Hematopoietic multipotent progenitor cell (in vitro differentiated cells): ENCODE measurements at places on chromosomes 4 and X.

- DNase-seq, result no peak
These were observed 189.9 kb downstream of the NWD2 start for GRCh38 chr4:37434469-37434868.

DNA sequence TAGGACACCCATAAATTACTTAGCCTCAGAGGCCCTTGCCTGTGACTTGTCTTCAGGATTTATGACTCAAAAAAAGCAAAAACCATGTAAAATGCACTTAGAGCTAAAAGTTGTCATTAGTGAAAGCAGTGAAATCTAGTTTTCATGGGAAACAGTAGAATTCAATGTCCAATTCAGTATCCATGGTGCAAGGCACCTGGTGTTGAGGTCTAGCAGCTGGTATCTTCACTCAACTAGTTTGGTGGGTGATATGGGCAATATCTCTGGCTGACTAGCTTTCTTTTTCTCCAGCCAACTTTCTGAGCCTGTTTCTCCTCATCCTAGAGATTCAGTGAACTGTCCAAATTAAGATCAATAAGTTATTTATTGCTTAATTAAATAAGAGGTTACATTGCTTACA is 229.8 kb upstream of the NDST4 start:
- no peak for DNase-seq

DNA sequence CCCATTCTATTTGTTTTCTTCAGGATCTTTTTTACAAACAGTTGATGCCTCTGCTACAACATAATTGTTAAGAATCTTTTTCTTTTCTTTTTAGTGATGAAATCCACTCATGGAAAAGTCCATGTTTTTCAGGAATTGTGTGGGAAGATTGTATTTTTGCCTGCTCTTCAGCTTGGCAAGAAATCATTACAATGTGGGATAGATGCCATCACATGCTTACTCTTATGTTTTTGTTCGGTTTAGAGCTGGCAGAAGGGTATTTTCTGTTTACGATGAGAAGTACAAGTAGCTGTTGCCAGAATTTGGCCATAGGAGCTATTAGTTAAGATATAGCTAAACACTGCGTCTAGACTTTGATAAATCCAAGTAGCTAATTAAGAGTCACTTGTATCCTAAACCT is 2585.3 kb downstream of the ARAP2 start:
- no peak for DNase-seq

DNA sequence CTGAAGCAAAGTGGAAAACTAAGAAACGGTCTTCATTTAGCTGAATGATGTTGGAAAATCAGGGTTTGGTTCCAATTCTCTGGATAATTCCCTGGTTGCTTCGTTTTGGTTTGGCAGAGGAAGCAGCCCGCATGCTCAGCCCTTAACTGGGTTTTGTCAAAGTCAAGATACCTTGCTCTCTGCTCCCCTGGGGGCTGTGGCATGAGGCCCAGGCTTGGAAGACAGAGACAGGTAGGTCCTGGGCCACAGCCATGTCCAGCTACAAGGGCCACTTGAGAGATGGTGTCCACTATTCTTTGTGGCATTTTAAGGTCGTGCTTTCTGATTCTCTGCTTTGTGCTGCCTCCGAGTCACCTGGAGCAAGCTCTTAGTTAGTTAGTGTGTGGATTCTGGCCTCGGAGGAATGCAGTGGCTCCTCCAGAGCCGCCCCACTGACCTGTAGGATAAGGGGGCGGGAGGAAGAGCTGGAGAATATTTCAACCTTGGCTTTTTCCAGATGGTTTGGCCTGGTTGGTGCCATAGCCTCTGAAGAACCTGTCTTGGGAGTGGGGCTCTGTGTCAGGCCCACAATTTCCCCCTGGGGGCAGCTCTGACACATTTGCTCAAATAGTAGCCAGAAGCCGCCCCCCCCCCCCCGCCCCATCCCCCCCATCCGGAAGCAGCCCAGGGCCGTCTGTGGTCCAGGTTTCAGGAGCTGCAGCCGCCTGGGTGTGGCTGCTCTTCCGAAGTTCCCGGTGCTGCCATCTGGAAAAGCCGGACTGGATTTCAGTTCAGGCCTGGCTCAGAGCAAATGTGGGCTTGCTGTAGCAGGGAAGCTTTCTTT is 147.1 kb downstream of the NHS start:
- DNase-seq, result no peak

- DNase-seq, result no peak
These were observed 231.4 kb upstream of the MID1 start for GRCh38 chrX:10851809-10852208.

DNA sequence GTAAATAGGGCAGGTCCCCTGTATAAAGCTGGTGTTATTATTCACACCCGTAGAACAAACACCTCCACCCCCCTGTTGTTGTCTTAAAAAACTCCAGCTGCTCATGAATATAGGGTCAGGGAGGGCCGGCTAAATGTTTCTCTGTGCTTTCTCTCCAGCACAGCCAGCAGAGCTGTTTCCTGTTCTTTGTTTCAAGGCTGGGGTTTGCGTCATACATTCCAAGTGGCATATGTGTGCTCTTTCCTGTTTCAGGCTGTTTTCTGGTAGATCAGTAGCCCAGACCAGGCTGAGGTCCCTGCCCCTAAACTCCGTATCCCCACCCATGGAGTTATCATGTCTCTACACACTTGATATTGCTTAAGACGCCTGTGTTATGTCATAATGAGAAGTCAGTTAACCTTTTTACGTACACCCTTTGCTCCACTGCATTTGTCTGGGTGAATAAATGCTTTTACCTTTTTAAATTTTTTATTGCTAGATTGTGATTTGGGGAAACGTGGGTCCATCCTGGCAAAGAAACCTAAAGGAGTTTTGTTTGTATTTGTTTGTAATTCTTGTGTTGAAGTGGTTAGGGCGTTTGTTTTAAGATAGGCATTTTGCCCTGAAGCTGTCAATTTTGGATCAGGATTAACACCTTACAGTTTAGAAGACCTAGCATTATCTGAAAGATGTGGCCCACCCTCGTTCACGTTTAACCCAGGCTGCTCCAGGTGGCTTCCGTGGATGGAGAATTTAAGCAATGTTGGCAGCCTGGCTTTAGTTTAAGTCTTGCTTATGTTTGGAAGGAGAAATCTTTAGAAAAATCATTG is 3.3 kb downstream of the KLF3 start:
- DNase-seq, result peak; percentile 91

GRCh38 chrX:71364221-71364620 is 1.9 kb upstream of the TAF1 start:
- no peak for DNase-seq

DNA sequence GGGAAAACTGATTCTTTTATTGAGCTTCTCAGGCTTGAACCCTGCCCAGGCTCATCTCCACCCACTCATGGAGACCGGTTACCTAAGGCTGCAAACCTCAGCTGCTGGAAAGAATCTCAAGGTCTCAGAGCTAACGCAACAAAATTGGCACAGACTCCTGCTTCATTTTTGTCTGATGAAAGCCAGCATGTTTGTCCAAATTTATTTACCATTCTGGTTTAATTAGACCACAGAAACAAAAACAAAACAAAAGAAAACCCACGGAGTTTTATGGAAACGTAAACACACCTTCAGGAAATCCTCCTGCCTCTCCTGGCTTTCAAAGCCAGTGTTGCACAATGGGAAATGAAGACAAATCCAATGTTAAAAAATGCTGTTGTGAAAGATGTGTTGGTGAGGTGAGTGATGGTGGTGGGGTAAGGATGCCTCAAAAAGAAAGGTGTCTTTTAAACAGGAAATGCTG is 56.4 kb upstream of the PDLIM3 start:
- DNase-seq, result no peak

DNA sequence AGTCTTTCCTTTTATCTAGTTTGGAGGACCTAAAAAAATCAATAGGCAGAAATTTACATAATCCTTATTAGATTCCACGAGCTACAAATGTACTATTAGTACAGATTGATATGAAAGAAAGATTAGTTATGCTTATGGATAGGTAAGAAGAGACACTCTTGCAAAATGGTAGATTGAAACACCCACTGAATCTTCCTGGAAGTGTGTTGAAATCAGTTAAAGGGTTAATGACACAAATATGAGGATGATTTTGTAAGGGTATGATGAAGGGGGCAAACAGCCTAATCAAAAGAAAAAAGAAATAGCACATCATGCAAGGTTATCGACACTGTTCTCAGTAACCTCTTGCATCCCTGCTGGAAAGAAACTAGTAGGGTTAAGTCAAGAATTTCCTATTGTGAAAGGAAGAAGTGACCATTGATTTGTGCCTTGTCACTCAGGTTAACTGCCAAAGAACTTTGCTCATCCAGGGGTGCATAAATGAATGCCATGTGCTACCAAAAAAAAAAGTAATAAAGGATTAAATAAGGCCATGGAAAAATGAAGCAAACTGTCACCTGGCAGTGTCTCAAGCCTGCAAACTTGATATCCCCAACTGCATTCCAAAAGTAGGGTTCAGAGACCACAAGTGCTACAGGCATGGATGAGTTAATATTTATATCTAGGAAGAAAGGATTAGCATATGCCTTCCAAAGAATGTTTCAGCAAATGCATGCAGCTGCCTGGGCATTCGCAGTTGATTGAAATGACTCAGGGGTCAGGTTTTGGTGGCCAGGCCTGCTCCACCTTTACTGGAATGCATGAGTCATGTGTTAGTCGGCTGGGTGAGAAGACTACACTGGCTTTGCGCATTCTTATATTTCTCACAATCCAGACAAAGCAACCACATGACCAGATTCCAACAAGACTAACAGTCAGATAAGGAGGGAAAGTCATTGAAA is 78.3 kb upstream of the ATXN3L start:
- no peak for DNase-seq

DNA sequence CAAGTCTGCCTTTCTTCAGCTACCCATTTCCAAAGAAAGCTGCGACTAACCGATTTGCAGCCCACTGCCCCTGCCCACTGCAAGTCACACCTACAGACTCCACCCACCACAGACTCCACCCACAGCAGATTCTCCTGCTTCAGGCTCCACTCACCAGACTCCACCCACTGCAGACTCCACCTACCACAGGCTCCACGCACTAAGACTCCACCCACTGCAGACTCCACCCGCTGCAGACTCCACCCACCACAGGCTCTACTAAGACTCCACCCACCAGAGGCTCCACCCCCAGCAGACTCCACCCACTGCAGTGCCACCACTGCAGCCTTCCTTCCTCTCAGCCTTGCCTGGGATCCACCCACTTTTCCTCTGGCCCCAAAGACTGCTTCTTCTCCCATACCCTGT is 41.3 kb downstream of the ABLIM2 start:
- no peak for DNase-seq

- no peak for DNase-seq
These were observed 17.6 kb downstream of the SH3RF1 start for GRCh38 chr4:169253113-169253671.

- no peak for DNase-seq
These were observed 182.7 kb downstream of the KCNIP4 start for GRCh38 chr4:21765810-21766407.

DNA sequence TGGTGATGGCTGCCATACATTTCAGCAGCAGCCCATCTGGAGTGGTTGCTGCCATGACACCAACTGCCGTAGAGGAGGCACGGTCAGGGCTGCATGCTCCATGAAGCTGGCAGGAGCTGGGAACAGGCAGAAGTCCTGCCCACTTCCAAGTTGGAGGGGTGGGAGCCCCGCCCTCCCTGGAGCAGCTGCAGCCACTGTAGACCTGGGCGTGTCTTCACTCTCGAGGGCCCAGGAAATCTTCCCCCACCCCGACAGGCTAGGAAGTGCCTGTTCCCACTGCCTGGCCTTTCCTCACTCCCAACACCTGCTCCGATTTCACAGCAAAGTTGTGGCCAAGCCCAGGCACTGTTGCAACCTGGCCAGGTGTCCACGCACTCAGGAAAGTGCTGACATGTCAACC is 42.3 kb downstream of the NALF2 start:
- no peak for DNase-seq

- no peak for DNase-seq
These were observed 35.5 kb upstream of the PARM1 start for GRCh38 chr4:74897386-74897785.
